ENCODE measurements at places on chromosomes 13 and 19.

DNA sequence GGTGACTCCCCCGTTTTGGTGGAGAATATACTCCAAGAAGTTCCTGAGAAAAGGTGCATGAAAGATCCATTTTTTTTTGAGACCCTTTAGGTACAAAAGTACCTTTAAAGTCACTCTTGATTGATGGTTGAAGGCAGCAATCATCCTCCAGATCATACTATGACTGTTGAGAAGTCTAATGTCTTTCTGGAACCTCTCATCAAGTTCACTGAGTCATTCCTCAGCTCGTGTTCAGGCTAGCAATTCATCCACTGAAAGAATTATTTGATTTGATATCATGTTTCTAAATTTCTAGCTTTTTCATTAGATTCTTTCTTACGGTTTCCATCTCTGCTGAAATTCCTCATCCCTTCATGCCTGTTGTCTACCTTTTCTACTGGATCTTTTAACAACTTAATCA lies 65.1 kb upstream of the GJB6 start:
- no peak for DNase-seq

GRCh38 chr19:3573858-3574637 lies 1.3 kb downstream of the HMG20B start:
- peak; percentile 61 for DNase-seq

- no peak for DNase-seq
These were observed 9.2 kb downstream of the NTN5 start for GRCh38 chr19:48663667-48664066.

DNA sequence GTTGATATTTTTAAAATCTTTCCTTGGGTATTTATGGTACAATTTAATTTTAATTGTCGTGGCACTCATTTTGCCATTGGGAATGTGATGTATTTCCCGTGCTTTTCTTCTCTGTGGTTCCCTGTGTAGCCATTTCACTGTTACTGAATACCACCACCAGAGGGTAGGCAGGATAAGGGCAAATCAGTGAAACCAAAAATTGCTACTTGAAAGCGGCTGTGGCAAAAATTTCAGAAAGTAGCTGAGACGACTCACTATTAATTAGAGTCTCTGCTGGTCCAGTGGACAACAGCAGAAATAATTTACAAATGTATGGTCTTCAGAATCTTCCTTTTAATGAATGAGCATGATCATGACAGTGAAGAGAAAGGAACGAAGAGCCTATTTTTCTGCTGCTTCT lies 34.4 kb upstream of the MIR17HG start:
- no peak for DNase-seq

DNA sequence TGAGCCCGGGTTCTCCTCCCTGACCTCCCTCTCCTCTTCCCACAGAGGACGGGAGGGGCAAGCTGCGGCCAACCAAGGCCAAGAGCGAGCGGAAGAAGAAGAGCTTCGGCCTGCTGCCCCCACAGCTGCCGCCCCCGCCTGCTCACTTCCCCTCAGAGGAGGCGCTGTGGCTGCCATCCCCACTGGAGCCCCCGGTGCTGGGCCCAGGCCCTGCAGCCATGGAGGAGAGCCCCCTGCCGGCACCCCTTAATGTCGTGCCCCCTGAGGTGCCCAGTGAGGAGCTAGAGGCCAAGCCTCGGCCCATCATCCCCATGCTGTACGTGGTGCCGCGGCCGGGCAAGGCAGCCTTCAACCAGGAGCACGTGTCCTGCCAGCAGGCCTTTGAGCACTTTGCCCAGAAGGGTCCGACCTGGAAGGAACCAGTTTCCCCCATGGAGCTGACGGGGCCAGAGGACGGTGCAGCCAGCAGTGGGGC lies 162.2 kb downstream of the KDM4B start:
- no peak for DNase-seq

GRCh38 chr19:47197141-47197540 lies 33.9 kb downstream of the BBC3 start:
- DNase-seq, result no peak

DNA sequence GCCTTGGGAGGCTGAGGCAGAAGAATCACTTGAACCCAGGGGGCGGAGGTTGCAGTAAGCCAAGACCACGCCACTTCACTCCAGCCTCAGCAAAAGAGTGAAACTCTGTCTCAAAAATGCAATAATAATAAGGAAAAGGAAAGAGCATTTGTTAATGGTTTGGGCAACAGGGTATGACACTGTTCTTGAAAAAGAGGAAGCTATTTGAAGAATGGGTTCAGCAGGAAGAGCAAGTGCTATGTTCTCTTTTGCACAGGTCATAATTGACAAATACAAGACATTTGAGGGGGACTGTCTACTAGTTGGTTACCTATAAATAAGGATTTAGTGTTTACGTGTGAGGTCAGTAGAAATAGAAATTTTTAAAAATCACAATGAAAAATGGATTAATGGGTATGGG lies 218.3 kb downstream of the DCT start:
- DNase-seq, result no peak

- no peak for DNase-seq
These were observed 16.3 kb downstream of the FCHO1 start for GRCh38 chr19:17767559-17767958.

DNA sequence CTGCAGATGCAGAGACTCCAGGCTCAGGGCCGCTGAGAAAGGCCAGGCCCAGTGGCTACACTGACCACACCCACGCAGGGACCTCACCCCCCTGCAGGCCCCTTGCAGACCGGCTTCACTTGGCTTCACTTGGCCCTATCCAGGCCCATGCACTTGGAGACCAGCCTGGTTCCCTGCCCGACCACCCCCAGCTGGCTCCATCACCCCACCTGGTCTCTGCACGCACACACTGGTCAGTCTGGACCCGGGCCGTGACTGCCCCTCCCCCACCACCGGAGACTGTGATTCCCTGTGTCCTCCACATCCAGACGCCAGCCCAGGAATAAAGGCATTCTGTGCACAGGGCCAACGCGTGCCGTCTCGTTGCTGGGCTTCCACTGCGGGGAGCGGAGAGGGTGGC lies 4.9 kb upstream of the EBI3 start:
- no peak for DNase-seq

DNA sequence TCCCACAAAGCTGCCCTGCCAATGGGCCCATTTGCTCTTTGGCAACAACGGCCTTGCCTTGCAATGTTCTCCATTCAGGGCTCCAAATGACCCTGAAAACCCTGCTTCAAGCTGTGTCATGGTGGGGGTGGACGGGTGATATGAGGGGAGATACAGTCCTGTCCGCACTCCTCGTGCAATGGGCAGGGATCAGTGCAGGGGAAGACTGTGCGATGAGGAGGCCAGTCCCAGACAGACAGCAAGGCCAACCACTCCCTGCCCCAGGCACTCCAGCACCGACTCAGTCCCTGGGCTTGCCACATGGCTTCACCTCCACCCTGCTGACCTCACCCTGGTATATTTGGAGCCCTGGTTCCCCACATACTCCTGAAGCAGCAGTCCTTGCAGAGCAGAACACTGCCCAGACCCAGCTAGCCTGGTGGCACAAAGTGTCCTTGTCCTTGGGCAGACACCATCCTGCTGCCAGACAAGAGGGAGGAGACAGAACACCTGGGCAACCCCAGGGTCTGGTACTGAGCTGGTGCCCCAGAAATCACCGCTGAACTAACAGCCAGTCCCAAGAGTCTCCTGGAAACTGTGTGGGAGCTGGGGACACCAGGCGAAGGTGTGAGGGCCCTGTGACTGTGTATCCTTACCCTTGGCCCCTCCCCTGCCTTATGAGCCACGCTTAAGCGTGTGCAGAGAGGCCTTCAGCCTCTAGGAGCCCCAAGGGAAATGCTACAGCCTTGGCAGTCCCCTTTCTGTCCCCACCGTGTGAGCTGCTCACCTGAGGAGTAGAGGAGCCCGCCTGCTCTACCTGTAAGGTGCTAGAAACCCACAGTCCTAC lies 9.1 kb upstream of the SLC35E1 start:
- DNase-seq, result no peak

DNA sequence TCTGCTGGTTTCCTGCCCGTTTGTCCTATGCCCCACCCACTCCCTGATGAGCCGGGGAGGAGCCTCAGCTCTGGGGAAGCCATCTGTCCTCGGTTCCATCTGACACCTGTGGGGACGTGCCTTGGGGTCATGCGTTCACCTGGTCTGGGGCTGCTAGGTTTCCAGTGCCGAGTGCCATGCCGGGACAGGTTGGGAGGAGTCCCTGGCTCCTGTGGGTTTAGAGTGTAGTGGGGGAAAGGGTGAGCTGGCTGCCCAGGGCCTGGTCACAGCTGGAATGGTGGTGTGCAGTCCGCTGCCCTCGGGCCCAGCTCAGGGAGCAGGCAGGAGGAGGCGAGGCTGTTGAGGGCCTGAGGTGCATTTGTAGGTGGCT lies 2.5 kb downstream of the KDM4B start:
- peak; percentile 35 for DNase-seq

DNA sequence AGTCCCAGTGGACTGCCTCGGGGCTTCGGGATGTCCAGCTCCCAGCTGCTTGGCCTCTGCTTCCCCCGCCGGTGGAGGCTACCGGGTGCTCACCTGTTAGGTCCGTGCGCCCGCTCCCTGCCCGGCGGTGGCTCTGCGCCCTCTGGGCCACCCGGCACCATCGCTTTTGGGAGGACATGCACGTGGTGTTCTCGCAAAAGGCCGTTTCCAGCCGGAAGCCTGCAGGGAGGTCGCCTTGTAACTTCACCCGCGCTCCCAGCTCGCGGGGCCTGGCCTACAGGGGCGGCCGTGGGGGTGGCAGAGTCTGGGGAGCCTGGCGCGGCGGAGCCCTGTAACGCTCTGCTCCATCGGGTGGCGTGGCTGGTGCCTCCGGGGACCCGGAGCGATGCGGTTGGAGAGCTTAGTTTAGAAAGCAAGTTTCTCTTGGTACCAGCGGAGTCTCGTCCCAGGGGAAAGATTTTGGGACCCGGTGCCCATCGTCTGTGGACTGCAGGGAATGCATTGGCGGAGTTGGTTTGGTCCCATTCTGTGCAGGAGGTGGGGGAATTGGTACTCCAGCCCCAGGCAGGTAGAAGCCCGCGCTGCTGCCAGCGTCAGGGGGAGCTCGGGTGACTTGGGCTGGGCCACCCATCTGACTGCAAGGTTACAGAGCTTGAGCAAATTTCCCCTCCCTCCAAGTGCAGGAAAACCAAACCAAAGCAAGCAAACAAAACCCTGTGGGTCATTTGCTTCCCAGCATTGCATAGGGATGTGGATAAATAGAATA lies 673 bp downstream of the SPATA13 start:
- DNase-seq, result no peak

DNA sequence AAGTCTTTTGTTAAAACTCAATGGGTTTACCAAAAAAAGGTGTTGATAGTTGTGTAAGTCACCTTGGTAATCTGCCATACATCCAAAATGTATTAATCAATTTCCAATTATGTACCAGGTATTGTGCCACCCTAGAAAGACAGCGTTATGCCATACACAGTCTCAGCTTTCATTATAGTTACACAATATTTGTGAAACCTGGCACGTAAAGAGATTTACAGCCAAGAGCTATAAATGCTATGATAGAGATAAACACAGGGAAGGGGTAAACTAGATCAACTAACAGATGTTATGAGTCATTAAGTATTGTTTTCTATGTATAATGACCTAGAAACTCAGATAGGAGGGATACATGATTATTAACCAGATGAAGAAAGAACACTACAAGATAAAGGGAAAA lies 725.6 kb upstream of the SLITRK5 start:
- no peak for DNase-seq

DNA sequence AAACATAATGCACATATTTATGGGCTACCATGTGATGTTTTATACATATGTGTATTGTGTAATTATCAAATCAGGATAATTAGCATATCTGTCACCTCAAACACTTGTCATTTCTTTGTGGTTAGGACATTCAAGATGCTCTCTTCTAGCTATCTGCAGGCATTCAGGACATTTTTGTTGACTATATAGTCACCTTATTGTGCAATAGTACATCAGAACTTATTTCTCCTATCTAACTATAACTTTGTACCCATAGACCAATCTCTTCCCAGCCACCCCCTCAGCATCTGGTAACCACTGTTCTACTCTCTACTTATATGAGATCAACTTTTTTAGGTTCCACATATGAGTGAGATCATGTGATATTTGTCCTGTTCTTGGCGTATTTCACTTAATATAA lies 20.3 kb downstream of the ZNF420 start:
- DNase-seq, result no peak

GRCh38 chr13:98509271-98510155 lies 67.4 kb downstream of the STK24 start:
- DNase-seq, result no peak
